ENCODE measurements at places on chromosomes 7 and 10. TPM values are rescaled to one million over a fixed set of nuclear protein-coding genes. Genes with fewer than 3 reads are reported as not detected.

DNA sequence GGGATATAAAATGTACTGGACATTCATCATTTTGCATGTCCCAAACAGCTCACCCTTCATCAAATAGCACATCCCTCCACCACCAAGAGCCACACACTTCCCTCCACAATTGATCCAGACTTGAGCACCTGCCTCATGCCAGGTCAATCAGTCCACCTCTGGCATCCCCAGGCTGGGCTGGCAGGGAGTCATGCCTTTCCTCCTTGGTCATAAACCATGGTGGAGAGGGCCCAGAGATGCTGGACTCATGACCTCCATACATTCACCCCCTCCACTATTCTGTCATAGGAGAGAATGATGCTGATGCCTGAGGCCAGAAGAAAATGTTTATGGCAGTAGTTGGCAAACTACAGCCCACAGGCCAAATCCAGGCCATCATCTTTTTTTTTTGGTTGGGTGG lies 16.1 kb upstream of the GDF10 start:
- DNase-seq: no peak

- no peak for DNase-seq
Observed at GRCh38 chr10:97550336-97551149, 22.0 kb upstream of the ANKRD2 start.

- no peak for DNase-seq
Observed at GRCh38 chr7:21412957-21413356, 14.9 kb upstream of the SP4 start.

GRCh38 chr10:117198088-117198487 lies 799 bp downstream of the KCNK18 start:
- DNase-seq: no peak

Gene NANOS1
- total RNA-seq: 6.4 TPM

Gene FKBP9
- total RNA-seq: 100 TPM

Gene HOXA7
- 8.8 TPM for total RNA-seq
